Sigmoid colon (tissue), 7 donors: ENCODE measurements at places on chromosomes 3 and 15. TPM values are rescaled to one million over a fixed set of nuclear protein-coding genes. Genes with fewer than 3 reads are reported as not detected.
A peak's percentile ranks its signal among the peaks of the same experiment; 100 is the strongest.

BMF gene
- total RNA-seq: 15.3 TPM

TXNRD3 gene
- 21.4 TPM for total RNA-seq

RARRES1 gene
- 208 TPM for total RNA-seq

LRIG1 gene
- total RNA-seq: 200 TPM

DNA sequence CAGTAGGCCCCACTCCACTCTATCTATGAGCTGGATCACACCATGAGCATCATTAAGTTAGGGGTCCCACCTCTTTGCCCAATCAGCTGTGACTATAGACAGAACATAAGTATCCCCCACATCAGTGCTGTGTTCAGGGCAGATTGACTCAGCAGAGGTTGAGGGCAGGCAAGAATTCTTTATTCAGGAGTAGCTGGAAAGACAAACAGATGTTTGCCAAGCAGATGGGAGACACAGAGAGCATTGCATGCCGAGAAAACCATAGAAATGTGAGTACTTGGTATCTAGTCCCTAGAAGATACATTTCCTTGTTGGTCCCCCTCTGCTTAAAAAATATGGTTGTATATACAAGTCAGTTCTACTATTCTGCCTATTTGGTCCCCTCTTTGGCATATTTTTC is 440.8 kb downstream of the RAP2B start:
- DNase-seq: no peak

DNA sequence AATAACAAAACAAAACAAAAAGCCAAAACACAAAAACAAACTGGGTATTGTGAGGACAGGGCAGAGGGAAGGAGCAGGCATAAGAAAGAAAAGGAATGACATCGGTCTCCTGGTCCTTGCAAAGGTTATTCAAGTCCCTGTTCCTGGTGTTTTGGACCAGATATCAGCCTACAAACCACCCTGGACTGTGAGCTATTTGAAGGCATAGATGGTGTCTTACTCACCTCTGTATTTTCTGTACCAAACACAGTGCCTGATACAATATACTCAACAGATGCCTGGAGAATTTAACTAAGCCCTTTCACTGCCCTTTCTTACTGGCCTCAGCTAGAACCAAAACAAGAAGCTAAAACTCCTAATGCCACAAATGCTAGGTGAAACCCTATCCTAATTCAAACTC is 197.0 kb downstream of the TIGIT start:
- DNase-seq: no peak

DNA sequence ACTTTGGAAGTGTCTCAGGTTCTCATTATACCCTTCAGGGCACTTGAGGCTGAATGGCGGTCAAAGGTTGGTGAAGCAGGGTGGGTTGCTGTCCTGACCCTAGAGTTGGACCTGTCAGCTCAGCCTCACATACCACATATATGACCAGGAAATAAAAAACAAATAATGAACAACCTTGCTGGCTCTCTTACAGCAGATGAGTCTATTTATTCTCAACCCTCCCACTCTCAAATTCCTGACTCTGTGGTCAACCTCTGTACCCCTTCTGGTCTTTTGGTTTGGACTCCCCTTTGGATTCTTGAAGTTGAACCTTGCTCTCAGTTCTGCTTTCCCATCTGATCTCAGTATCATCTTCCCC is 16.9 kb downstream of the PPP2R3A start:
- DNase-seq: no peak

- DNase-seq: no peak
Observed at GRCh38 chr15:88108991-88109390, 147.5 kb downstream of the NTRK3 start.

- DNase-seq: peak; percentile 87
Observed at GRCh38 chr15:74036271-74037170, 42.0 kb downstream of the PML start.

DNA sequence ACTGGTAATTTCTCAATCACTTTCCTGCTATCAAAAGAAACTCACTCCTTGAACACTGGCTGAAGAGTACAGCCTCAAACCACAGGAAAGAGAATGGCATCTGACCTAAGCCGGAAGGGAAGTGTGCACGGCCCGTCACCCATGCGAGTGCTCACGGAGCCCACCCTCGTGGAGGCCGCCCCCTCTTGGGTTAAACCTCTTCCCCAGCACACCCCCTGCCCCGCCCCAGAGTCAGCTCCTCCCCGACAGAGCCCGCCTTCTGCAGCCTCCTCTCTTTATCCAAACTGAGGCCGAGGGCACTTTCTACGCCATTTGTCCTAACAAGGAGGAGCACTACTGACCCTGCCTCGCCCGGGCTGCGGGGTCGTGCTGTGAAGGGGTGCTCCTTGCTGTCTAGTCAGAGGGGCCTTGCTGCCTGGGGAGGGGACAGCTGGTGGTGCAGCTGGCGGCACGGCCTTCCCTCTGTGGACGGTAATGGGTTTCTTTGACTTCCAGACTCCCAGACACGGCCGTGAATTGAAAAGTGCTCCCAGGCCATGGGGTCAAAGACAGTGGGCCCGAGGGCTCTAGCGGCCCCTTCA is 137.7 kb downstream of the NSMCE3 start:
- DNase-seq: peak; percentile 57
